Stimulated activated CD8-positive, alpha-beta memory T cell treated with anti-CD3 and anti-CD28 coated beads, Interleukin-4, amount 100 ng/mL, for 48 hours (primary cell): ENCODE measurements at places on chromosomes 5 and 9.

DNA sequence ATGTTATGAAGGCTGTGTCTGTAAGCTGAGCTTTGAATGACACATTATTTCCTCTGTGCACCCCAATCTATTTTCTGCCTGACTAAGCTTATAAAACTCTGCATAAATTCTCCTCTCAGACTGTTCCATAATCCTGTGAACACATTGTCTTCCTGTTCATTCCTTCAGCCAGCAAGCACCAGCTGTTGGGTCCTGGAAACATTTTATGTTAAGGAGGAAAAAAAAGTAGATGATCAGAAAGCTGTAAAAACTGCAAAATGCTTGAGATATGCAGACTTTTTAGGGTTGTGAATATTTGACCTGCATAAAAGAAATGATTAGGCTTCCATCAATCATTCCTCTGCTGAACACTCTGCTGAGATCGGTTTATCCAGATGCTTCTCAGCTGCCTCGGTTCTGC lies 1246.0 kb upstream of the DMAC1 start:
- no peak for DNase-seq

- no peak for DNase-seq
Observed at GRCh38 chr5:96642281-96642640, 19.9 kb upstream of the CAST start.

DNA sequence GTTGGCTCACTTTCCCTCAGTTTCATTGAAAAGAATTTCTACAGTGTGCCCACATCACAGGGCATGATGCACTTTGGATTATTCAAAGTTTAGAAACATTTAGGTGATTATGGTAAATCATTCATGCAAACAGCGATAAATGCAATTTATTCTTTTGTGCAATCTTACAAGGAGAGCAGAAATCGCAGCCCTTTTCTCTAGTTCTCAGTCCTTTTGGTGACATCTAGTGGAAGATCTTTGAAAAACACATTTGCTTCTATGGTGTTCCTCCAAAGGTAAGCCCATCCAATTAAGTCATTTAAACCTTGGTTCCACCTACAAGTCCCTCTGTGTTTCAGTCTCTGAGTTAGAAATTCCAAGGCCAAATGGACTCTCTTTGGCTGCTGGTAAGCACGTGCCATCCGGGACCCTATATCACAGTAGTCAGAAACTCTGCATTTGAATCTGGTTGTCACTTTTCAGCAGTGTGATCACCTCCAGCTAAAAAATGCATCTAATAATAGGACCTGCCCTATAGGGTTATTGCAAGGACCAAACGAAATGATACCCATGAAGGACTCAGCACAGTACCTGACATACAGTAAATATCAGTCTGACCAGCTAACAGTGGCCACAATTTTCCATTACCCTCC lies 66.4 kb downstream of the MACROH2A1 start:
- DNase-seq = no peak

DNA sequence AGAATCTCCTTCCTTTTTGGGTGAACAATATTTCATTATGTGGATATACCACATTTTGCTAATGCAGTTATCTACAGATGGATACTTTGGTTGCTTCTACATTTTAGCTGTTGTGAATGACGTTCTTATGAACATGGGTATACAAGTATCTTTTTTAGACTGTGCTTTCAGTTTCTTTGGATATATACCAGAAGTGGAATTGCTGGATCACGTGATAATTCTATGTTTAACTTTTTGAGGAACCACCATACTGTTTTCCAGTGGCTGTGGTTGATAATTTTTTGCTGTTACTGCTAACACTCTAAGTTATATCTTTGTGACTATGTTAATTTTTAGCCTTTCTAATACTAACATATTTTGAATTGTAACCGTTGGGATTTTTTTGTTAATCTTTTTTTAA lies 12.5 kb downstream of the WDR70 start:
- DNase-seq = no peak

- no peak for DNase-seq
Observed at GRCh38 chr5:55033568-55033967, 9.5 kb downstream of the GZMK start.

DNA sequence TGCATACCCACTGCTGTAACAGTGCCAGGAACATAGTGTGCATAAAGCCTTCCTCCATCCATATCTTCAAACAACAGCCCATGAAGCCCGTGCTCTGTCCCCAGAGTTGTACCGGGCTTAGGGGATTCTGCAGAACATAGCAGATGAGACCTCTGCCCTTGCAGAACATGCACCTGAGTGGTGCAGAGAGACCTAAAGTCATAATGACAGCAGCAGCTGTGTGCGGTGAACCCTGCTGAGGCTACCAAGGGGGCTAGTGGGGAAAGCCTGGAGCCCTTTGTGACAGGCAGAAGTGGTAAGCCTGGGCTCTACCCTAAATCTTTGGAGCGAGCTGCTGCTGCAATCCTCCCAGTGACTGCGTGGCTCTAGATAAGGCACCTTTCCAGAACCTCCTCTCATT lies 32.2 kb upstream of the BRD3 start:
- no peak for DNase-seq

- no peak for DNase-seq
Observed at GRCh38 chr5:53929570-53929969, 369.1 kb downstream of the NDUFS4 start.

GRCh38 chr9:85527331-85528020 lies 214.3 kb downstream of the AGTPBP1 start:
- DNase-seq = no peak

GRCh38 chr9:14389146-14389545 lies 75.2 kb upstream of the NFIB start:
- no peak for DNase-seq

DNA sequence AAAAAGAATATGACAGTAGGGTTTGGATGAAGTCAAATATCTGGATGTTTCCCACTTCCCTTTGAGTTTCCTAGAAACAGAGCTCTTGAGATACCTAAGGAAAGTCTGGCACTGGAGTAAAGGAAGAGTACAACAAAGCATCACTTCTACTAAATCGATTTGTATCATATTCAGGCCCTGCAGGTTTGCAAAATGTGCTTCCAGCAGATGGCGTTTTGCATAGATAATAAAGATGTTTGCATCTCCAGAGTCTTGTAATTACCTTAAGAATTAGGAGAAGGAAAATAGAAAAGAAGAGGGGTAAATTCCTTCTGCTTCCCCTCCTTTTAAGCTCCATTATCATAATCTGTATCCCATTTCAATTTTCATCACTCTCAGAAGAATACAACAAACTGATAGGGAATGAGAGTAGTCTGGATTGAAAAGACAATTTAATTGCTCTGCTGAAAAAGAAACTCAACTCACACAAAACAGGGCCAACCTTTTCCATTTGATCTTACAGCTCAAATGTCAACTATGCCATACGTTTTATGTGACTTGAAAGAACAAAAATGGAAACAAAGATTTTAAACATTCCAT lies 380.4 kb downstream of the PTPRD start:
- DNase-seq = no peak

DNA sequence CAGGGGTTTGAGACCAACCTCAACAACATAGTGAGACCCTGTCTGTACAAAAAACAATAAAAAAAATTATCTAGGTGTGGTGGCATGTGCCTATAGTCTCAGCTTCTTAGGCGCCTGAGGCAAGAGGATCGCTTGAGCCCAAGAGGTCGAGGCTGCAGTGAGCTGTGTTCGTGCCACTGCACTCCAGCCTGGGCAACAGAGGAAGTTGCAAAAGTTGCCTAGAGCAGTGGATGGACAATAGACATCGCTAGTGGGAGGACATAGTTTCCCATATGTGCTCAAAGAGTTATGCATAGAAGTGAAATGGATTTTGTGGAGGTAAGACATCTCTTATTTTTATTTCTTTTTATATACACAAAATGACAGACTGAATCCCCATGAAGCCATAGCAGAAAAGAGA lies 19.0 kb downstream of the HNRNPK start:
- no peak for DNase-seq
